Amniotic stem cell (primary cell): ENCODE measurements at places on chromosomes 12 and 14.

DNA sequence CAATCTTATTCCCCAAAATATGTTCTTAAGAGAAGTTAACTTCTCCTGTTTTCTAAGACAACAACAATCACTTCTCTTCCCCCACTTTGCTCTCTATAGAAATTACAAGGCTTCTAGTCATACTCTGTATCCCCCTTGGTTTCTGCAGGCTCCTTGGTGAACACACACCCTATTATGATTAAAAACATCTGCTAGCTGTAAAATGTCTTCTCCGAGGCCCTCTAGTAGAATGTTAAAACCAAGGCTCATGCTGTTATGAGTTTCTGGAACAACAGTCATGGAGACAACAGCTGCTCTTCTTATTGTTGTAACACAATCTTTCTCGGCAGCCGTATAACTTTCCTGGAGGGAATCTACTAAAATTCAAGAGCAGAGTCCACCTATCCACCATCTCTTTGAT is 397.5 kb upstream of the CCDC196 start:
- DNase-seq, result no peak

GRCh38 chr12:93085383-93086287 is 156.5 kb upstream of the EEA1 start:
- no peak for DNase-seq

GRCh38 chr12:93245543-93245942 is 132.2 kb upstream of the NUDT4 start:
- no peak for DNase-seq

DNA sequence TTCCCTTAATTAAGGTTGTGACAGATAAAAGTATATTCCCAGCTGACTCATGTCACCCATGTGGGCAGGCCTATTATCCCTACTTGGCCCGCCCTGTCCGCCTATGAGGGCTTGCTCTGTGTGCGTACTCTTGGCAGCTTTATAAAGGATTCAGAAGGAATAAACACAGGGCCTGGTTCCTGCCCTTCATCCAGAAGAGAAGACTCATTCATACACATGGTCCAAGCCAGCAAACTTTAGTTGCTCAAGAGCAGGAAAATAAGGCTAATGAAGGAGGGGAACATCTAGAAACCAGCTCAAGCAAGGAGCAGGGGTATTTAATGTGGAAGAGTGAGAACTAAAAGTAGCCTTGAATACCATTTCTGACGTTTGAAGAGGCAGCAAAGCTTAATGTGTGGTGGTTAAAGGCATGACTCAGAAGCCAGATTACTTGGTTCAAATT is 141.9 kb downstream of the CRADD start:
- DNase-seq, result no peak

DNA sequence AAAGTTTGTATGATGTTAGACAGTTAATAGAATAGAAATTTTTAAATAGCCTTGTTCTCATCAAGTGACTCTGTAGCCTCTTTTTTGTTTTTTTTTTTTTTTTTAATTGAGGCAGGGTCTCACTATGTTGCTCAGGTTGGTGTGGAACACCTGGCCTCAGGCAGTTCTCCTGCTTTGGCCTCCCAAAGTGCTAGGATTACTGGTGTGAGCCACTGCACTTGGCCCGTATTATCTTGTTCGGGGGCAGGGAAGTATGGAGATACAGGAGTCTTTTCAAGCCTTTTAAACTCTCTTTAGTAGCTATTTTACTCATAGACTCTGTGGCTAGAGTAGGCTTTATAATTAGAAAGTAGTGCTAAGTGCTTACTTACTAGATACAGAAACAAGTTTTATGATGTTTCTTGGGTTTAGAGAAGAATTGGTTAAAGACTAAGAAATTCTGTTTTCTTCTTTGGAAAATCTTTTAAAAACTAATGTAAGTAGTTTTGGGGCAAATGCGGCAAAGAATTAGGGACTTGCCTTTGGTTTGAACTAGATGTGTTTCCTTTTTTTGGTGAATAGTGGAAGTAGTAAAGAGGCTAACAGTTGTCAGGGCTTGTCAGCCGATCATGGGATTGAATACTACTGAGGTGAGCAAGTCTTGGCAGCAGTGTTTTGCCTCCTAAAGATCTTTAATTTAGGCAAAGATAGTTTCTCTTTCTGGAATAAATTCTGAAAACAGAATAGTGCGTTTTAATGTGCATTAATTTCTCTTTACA is 31.3 kb downstream of the FBXO34 start:
- DNase-seq, result no peak

- DNase-seq, result no peak
These were observed 66.8 kb downstream of the VWF start for GRCh38 chr12:6057700-6058099.

DNA sequence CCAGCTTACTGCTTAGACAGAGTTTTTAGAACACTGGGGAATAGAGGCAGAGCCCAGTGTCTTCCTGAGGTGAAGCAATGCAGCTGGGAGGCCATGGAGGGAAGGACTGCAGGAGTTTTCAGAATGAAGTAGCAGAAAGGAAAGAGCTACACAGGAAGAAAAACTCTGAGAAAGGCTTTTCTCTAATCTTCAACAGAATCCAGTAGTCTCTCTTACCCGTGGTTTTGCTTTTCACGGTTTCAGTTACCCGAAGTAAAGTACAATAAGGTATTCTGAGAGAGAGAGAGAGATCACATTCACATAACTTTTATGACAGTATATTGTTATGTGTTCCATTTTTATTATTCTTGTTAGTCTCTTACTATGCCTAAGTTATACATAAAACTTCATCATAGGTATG is 761.6 kb downstream of the BCL11B start:
- no peak for DNase-seq
